Thoracic aorta (tissue), 2 donors: ENCODE measurements at places on chromosomes 2 and 18.

- no peak for DNase-seq
Observed at GRCh38 chr2:47719099-47719498, 63.8 kb upstream of the MSH6 start.

DNA sequence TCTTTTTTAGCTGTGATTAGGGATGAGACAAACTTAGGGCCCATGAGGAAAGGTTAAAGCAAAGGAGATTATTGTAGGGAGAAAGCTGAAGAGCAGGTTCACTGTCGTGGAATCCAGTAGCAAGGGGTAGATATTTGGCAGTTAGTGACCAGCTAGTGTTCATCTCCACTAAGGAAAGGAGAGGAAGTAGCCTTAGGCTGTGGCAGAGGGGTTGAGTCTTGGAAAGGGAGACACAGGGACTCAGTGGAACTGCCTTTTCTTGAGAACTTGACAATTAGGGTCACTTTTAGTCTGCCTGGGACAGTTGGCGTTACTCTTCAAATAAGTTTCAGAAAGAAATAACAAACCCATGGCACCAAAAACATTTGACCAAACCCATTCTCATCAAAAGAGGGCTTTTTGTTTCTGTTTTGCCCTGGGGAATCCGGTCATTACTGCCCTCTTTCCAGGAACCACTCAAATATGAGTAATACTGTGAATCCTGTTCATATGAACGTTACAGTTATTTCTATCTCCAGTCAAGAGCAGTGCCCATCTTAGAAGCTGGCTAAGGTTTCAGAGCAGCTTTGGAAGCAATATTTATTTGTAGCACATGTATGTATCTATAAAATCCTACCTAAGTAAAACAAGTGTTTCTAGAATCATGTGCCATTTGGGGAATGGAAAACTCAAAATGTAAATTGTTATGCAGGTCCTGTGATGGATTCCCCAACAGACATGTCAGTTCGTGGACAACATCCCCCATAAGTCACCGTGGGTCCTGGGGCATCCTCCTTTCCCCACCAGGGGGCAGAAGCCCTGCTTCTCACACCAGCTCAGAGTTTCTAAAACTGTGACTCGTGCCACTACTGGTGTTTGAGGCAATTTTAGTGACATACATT is 77.3 kb upstream of the PHLPP1 start:
- no peak for DNase-seq

GRCh38 chr2:440403-440740 is 152.5 kb upstream of the ALKAL2 start:
- DNase-seq = no peak

DNA sequence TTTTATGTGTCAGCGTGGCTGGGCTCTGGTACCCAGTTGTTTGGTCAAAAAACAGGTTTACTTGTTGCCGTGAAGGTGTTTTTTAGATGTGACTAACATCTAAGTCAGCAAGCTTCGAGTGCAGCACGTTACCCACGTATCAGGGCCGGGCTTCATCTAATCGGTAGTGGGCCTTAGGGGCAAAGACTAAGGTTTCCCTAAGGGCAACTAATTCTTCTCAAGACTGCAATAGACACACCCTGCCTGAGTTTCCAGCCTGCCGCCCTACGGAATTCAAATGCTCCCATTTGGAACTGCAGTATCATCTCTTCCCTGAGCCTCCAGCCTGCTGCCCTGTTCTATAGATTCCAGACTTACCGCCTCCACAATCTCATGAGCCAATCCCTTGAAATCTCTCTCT is 27.7 kb downstream of the FHL2 start:
- no peak for DNase-seq

GRCh38 chr2:64036034-64036705 is 16.9 kb upstream of the VPS54 start:
- no peak for DNase-seq

DNA sequence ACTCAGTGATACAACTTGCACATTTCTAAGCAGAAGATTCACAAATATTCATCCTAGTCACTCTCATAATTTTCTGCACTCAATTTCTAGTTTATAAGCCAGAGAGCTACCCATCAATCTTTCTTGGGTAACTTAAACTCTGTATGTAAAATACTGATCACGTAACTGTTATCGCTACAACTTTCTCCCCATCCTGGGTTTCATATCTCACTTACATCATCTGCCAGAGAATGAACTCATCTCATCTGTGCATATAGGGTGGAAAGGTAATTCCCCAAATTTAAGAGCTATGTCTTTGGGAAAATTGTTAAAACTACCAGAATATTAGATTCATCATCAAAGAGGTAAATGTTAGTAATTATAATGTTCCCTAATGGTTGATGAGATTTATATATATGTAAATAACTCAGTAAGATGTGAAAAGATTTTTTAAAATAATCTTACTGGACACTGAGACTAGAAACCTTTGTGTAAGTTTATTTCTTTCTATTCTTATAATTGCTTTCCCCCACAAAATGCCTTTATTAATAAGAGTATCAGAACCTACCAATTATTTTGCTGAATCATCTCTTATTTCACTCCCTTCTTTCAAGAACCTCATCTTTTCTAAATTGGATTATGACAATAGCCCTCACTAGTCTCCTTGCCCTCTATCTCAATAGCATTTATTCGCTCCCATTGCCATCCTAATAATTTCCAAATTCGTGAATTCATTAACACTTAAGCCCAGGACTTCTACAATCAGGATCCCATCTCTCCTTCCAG is 729.0 kb downstream of the EPHA4 start:
- DNase-seq = no peak

- no peak for DNase-seq
Observed at GRCh38 chr18:22868831-22869230, 64.3 kb upstream of the RBBP8 start.

GRCh38 chr2:241563571-241563980 is 5.0 kb downstream of the BOK start:
- no peak for DNase-seq

- no peak for DNase-seq
Observed at GRCh38 chr2:30400151-30400954, 46.7 kb upstream of the LCLAT1 start.
